ENCODE measurements at places on chromosomes 16 and 17.

DNA sequence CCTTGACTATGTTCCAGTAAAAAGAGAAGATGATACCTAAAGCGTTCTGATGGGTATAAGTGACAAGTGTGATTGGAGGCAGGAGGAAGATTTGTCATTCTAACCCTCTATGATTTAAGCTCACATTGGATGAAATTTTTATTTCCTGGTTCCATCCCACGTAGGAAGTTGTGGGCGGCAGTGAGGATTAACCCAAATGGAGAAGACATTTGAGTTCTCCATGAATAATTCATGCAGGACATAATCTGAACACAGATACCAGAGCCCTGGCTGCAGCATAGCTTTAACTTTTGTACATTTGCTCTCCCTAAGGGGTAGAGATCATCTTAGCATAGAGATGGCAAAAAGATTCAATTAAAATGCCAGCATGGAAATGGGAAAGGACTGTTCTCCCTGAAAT, 146.3 kb downstream of the SLC39A11 start:
- no peak for DNase-seq

GRCh38 chr16:4897328-4897727, 39.6 kb downstream of the PPL start:
- no peak for DNase-seq

DNA sequence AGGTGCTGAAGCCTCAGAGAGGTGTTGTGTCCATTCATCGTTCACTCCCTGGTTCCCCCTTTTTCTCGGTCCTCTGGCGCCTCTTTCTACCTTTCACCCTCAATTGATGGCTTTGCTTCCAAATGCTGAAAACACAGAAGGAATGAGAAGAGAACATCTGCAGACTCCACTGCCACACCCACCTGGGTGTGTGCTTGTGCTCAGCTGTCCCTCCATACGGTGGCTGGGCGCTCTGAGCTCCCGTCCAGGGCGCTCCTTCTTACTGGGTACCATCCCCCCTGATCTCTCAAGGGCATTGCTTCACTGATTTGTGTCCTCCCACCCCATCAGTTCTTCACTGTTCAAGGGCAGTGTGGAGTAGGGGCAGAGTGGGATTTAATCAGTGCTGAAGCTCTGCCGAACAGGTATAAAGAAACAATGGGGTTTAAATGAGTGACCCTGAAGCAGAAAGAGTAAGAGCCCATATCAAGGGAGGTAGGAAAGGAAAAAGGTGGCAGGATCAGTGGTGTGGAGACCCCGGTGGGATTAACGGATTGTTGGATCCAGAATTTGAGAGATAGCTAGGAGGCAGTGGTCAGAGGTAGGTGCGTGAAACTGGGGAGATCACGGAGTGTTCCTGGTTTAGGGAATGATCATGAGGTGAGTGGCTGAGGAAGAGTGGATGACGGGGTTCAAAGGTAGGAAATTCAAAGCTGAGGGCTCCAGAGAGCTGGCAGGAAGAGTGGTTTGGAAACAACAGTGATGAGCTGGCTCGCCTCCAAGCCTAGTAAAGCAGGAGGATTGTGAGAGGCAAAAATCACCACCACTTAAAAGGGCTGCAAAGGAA, 40.8 kb downstream of the MRTFB start:
- no peak for DNase-seq

DNA sequence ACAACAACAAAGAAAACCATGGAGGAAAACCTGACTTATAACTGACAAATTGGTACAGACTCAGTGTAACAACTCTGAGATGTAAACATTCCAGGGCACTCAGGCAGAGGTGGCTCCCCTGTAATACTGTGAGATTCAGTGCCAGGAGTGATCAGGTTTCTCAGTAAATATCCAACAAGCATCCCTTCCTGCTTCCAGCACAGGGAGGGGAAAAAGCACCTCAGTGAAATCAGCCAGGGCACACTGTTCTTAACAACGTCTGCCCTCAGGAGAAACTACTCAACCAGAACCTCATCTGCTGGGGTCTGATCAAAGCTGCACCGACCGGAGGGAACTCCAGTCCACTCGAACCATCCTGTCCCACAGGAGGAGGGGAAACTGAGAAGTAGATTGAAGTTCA, 52.3 kb downstream of the AMFR start:
- no peak for DNase-seq

GRCh38 chr17:17935321-17936271, 36.6 kb downstream of the TOM1L2 start:
- no peak for DNase-seq

- DNase-seq = no peak
Observed at GRCh38 chr16:89449726-89450335, 40.5 kb downstream of the ANKRD11 start.

DNA sequence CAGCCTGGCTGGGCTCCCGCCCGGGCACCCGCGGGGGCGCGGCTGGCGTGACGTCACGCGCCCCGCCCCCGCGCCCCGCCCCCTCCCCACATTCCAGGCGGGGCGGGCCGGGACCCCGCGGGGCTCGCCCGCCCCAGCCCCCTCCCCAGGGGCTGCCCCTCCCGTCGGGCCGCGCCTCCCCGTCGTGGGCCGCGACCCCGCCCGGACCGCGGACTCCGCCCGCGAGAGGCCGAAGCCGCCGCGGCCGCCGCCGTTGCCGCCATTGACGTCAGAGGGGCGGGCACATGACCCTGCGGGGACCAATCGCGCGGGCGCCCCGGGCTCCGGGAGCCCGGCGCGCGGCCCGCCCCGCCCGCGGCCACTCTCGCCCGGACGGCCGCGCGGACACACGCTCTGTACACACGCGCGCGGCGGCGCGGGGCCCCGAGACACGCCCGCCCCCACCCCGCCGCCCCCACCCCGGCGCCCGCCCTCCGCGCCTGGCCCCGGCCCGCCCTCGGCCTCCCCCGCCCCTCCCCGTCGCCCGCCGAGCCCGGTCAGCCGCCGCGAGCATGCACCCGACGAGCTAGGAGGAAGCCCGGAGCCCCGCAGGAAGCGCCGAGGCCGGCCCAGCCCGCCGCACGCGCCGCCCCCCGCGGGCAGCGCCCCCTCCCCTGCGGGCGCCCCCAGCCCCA, at the start of gene CMIP:
TSS of gene CMIP (plus strand) at position 361 of the 674 bp plus-strand sequence.
- DNase-seq = peak; percentile 80

All from hematopoietic multipotent progenitor cell treated with erythropoietin and hydrocortisone succinate and interleukin-3 and kit ligand, for 8 days (in vitro differentiated cells).